ENCODE measurements at places on chromosomes 11 and 22. TPM values are rescaled to one million over a fixed set of nuclear protein-coding genes. Genes with fewer than 3 reads are reported as not detected.
A peak's percentile ranks its signal among the peaks of the same experiment; 100 is the strongest.

DNA sequence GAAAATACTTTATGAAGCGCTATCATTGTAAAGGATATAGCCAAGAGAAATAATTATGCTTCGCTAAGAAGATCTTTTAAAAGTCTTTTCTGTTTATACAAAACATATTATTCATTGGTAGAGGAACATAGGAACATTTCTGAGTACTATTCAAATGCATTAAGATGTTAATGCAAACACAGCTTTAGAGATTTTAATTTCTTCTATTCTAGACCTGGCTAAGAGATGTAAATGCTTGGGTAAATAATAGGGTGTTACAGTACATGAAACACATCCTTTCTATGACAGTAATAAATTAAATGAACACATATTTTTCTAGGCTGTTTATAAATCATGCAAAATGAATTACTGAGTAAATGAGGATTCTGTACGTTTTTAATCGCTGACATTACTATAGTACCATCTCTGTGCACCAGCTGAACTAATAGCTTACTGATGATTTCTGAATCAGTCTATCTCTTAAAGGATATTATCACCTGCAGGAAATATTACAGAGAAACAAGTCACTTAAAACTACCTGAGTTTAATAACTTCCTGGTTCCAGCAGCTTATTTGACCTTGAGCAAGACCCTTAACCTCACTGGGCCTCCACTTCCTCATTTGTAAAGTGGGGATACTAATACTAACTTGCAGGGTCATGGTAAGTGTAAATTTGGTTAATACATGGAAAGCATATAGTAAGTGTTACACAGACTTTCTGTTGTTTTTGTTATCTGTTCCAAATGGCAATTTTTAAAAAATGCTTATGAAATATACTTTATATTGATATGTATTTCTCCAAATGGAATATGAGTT lies 344.9 kb downstream of the DYNC2H1 start:
- no peak for DNase-seq

- DNase-seq: no peak
Measured at GRCh38 chr11:68469122-68469521, 8.6 kb downstream of the PPP6R3 start.

DNA sequence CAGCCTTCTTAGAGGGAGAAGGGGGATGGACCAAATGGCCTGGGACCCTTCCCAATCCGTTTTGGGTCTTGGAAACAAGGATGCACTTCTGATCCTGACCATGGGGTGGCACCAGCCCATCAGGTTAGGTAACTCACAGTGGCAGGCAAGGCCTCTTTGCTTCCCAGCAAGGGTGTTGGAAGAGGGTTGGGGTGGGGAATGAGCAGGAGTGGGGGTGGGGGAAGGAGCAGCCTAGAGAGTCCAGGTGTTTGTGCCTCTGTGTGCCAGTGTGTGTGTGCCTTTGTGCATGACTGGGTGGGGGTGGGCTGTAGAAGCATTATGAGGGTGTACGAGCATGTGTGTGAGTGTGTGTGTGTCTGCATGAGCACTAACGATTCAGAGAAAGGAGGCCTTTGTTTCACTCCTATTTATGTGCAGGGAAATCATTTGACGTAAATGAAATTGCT lies 213.1 kb downstream of the INSC start:
- DNase-seq: peak; percentile 35

- DNase-seq: peak; percentile 69
Measured at GRCh38 chr11:122159173-122159721, 43.2 kb upstream of the BLID start.

DNA sequence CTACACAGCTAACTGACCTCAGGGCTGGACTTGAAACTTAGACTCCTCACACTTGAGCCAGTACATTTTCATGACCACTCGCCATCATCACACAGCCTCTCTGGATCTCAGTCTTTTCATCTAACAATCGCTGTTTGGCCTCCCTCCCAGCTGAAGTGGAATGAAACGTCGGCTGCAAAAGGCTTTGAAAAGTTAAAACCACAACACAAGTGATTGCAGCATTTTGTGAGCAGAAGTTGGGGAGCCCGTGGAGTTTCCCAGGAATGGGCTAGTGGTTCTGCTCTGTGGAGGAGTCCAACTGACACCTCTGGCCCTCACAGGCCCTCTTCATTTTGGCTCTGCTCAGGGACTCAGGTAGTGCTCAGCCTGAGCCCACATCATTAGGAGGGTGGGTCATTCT lies 35.9 kb upstream of the TRIM29 start:
- DNase-seq: no peak

GRCh38 chr11:58027341-58027740 lies 3.4 kb upstream of the OR6Q1 start:
- DNase-seq: peak; percentile 73

DNA sequence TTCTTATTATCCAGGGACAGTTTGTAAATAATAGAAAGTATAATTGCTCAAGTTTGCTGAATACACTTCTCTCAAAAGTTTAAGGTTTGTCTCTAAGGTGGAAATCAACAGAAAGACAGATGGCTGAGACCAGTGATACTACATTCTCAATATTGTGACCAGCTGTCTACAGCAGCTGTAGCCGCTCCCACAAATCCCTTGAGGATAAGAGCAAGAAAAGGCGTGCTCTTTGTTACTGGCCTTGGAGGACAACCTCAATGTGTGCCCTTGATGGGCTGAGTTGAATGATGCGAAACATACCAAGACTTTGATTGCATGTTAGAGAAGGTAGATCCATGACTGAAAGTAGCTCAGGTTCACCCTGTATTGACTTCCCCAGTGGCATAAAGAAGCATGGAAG lies 6.1 kb downstream of the OR6M1 start:
- no peak for DNase-seq

DNA sequence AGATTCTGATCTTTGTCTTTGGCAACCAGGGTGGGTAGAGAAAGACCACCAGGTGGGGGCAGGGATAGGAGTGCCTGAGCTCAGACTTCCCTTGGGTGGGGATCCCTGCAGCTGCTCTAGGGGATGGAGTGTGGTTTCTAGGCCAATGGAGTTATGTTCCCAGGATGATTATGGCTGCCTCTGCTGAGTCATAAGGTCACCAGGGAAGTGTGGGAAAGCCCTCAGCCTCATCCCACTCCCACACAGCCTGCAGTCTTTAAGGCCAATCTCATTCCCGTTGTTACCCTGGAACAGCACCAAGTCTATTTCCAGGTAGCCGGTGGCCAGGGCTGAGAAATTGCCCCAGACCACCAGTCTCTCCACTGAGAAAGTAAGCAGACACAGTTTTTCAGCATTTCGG lies 2269.3 kb upstream of the RAG2 start:
- no peak for DNase-seq

DNA sequence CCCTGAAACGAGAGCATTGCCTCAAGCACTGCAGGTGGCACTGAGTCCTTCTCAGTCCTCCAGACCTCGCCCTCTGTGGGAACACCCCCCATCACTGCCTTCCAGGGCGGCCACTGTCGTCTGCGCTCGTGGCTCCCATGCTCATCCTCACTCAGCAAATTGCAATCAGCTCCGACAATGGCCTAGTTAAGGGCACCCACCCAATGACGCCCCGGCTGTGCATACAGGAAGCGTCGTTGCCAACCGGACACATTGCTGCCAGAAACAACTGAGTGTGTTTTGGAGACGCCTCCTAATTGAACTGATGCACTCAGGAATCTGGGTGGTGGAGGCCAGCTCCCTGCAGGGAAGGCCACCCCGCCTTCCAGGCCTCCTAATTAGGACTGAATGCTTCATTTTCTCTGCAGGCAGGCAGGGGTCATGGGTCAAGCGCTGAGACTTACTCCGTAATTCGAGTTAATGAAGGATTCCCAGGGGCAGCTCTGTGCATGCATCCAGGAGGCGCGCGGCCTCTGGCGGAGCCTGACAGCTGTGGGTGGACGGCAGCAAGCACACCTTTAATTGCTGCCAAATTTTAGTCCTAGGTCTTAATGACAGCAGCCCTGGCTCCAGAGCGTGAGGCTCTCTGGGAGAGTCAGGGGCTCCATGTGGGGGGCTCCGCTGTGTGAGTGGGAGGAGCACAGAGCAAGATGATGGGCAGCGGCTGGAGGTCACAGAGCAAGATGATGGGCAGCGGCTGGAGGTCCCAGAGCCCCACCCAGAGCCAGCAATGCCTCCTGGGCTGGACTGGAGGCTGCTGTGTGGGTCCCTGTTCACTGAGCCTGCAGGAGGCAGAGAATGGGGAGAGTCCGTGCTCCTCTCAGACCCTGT lies 199.0 kb downstream of the BRD1 start:
- DNase-seq: no peak

DNA sequence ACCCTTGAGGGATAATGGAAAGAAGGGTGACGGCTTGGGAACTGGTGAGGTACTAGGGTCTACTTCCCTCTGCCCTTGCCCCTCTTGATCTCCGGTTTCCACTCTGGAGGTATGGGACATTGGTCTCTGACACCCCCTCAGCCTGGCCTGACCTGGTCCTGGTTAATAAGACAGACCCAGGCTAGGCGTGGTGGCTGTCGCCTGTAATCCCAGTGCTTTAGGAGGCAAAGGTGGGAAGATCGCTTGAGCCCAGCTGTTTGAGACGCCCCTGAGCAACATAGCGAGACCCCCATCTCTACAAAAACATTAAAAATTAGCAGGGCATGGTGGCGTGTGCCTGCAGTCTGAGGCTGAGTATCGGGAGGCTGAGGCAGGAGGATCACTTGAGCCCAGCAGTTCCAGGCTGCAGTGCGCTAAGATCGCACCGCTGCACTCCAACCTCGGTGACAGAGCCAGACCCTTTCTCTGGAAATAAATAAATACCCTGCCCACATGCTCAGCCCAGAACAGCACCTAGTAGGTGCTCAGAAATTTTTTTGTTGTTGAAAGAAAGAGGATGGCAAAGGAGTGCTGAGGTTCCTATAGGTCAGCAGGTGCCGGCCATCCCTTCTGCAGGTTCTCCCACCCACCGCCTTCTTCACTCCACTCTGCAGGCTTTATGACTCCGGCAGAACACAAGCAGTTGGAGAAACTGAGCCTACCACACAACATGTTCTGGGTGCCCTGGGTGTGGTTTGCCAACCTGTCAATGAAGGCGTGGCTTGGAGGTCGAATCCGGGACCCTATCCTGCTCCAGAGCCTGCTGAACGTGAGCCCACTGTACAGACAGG lies 6.3 kb downstream of the BEST1 start:
- no peak for DNase-seq

DNA sequence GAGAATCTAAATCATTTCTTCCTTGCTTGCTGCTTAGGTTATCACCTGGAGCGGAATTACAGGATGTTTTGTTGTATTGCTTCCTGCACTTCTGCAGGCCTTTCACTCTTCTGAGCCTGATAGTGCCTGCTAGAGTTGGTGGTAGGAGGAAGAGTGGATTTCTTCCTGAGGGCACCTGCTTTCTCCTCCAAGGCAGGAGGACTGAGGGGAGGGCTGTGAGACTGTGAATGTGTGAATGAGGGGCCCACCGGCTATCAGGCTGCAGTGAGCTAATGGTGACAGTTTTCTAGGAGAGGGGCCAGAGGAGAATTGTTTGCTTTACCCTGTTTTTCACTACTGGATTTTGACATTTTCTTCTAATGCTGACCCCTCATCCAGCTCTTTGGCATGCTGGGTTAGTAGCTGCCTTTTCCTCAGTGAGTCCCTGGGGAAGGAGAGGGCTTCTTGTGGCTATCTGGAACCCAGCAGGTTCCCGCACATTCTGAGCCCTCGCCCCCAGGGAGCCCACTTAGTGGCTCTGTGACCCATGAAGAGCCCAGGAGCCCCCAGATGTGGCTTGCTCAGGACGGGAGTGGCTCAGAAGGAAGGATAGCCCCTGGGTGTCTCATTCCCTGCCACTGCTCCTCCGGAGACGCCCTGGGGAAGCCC lies 39.1 kb downstream of the DIXDC1 start:
- DNase-seq: no peak

- no peak for DNase-seq
Measured at GRCh38 chr22:21943571-21944448, 8.8 kb downstream of the PPM1F start.

The TPBGL gene
- not detected for total RNA-seq

The FGF19 gene
- not detected for total RNA-seq

The MALAT1 gene
- total RNA-seq: 2,638 TPM

Measured in GM23248 (cell line).